Progenitor cell of endocrine pancreas (in vitro differentiated cells): ENCODE measurements at places on chromosomes 12 and 14. TPM values are rescaled to one million over a fixed set of nuclear protein-coding genes. Genes with fewer than 3 reads are reported as not detected.

The OAS3 gene
- 1.00 and 1.1 TPM in 2 replicates for total RNA-seq

The GDF3 gene
- not detected in 2 replicates for total RNA-seq

The RNU6-7 gene
- total RNA-seq = not detected in 2 replicates

The SLC38A4 gene
- 8.4 and 9.4 TPM in 2 replicates for total RNA-seq

The PTCSC3 gene
- total RNA-seq = not detected in 2 replicates

The LRRIQ1 gene
- 11.3 and 13.1 TPM in 2 replicates for total RNA-seq

The PTGER2 gene
- 1.00 and 1.1 TPM in 2 replicates for total RNA-seq

The CMTM5 gene
- not detected in 2 replicates for total RNA-seq

The MON2 gene
- total RNA-seq = 50.2 and 53.1 TPM in 2 replicates

- no peaks in the 10 kb centered on the region for H3K27me3 ChIP-seq
- H3K27ac ChIP-seq = peak overlapping the region; percentile 99
- H3K4me3 ChIP-seq = peak overlapping the region; percentile 95
Observed at GRCh38 chr12:53493610-53494391, 5.5 kb downstream of the MAP3K12 start.

DNA sequence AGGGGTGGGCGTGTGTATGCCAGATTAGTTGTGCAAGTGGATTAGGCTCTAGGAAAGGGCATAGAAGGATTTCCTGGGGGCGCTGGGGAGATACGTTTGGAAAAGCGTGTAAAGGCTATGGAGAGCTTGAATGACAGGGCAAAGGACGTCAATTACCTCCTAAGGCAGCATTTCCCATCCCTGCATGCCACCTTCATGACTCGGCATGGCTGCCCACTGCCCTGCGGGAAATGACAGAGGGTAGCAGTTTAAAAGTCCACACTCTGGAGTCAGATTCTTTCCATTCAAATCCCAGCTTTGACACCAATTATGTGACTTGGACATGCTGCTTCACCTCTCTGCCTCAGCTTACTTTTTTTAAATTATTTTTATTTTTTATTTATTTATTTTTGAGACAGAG is 14.8 kb upstream of the TMEM229B start:
- H3K36me3 ChIP-seq = no peaks in the 10 kb centered on the region
- H3K4me1 ChIP-seq = no peaks in the 10 kb centered on the region
- no peak overlapping the region for H3K4me3 ChIP-seq
- no peaks in the 10 kb centered on the region for H3K27me3 ChIP-seq
- no peak overlapping the region for H3K27ac ChIP-seq
- DNase-seq = no peak

DNA sequence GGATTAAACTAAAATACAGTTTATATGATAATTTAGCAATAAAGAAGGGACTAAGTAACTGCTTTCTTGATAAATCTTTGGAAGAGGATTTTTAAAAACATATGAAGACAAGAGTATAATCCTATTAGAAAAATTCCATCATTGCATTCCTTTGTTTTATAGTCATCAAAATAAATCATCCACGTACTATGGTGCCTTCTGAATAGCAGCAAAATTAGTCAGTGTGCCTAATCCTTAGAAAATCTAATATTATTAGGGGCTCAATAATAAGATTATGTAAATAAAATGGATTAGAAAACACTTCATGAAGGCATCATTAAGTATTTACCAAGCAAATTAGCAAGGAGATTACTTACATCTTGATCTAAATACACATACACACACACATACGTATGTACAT is 102.1 kb downstream of the KCNH5 start:
- no peak for DNase-seq
- H3K27ac ChIP-seq = no peak overlapping the region
- no peaks in the 10 kb centered on the region for H3K4me1 ChIP-seq
- H3K27me3 ChIP-seq = no peaks in the 10 kb centered on the region

- DNase-seq = no peak
- H3K27me3 ChIP-seq = no peaks in the 10 kb centered on the region
- peaks cover 1% of the 10 kb centered on the region for H3K36me3 ChIP-seq
- no peak overlapping the region for H3K4me3 ChIP-seq
- no peak overlapping the region for H3K27ac ChIP-seq
Observed at GRCh38 chr14:106055289-106055688, 528.9 kb downstream of the TMEM121 start.

GRCh38 chr14:34365309-34365915 is 96.6 kb downstream of the SPTSSA start:
- H3K4me1 ChIP-seq = peaks cover 7% of the 10 kb centered on the region
- no peak for DNase-seq
- peaks cover 6% of the 10 kb centered on the region for H3K27me3 ChIP-seq
- no peak overlapping the region for H3K4me3 ChIP-seq
- no peaks in the 10 kb centered on the region for H3K36me3 ChIP-seq

DNA sequence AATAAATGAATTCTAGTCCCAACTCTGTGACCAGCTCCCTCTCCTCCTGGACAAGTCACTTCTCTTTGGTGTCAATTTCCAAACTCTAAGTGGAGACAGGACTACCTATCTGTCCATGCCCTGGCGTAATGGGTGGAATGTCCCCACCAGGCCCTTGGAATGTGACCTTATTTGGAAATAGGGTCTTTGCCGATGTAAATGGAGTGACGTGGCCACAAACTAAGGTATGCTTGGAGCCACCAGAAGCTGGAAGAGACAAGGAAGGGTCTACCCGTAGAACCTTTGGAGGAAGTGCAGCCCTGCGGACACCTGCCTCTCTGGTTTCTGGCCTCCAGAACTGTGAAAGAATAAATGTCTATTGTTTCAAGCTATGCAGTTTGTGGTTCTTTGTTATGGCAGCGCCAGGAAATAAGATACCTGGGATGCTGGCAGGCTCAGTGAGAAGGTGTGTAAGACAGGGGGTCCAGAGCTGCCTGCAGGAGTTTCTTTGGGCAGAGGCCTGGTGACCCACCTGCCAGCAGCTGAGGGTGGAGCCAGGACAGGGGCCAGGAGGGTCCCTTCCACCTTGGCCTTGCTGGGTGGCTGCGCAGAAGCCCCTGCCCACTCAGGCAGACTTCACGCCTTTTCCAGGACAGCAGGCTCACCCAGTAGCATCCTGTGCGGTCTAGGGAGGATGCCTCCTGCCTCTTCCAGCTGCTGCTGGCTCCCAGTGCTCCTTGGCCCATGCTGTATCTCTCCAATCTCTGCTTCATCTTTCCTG is 45.8 kb downstream of the ARL6IP4 start:
- H3K36me3 ChIP-seq = no peaks in the 10 kb centered on the region
- H3K27ac ChIP-seq = peak overlapping the region; percentile 56
- H3K4me3 ChIP-seq = no peak overlapping the region
- no peaks in the 10 kb centered on the region for H3K4me1 ChIP-seq
- DNase-seq = no peak
- peaks cover 5% of the 10 kb centered on the region for H3K27me3 ChIP-seq

- no peak overlapping the region for H3K4me3 ChIP-seq
- H3K4me1 ChIP-seq = peaks cover 3% of the 10 kb centered on the region
- no peaks in the 10 kb centered on the region for H3K27me3 ChIP-seq
- no peak for DNase-seq
- H3K27ac ChIP-seq = no peak overlapping the region
Observed at GRCh38 chr12:28558250-28558649, 368.0 kb downstream of the CCDC91 start.
